ENCODE measurements at places on chromosomes 4 and X.

DNA sequence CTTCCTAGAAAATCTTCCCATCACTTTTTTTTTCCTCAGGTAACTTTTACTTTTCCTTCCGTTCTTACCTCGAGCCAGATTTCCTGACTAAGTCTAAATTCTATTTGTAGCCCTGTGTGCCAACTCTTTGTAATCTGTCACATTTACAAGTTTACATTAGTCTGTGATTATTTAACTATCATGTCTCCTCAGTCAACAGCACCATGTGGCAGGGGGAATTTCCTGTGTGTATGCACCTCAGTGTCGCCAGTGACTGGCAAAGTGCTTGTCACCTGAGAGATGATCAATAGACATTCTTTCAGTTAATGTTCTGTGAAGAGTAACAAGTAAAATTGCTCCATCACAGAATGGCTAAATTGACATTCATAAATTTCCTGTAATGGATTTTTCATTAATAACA lies 468.5 kb downstream of the PDGFC start:
- no peak for DNase-seq

DNA sequence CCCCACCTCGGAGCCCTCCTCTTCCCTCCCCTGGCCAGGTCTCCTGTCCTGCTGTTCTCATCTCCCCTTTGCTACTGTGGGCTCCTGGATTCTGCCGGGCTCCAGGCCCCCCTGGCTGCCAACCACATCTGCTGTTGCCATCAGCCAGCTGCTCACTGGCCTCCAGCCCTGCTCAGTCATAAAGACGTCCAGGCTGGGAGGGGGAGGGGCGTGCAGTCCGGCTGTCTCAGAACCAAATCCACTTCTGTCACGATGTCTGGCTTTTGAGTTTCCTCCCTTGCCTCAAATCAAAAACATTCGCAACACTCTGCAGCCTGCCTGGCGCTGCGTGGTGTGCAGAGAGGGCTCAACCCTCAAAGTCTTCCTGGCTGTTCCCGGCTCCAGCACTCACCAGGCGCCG lies 7.1 kb downstream of the RASL11B start:
- DNase-seq = no peak

- DNase-seq = no peak
These were observed 78.0 kb upstream of the STS start for GRCh38 chrX:7069556-7069955.

GRCh38 chr4:52617336-52618020 lies 41.6 kb downstream of the USP46 start:
- DNase-seq = no peak

DNA sequence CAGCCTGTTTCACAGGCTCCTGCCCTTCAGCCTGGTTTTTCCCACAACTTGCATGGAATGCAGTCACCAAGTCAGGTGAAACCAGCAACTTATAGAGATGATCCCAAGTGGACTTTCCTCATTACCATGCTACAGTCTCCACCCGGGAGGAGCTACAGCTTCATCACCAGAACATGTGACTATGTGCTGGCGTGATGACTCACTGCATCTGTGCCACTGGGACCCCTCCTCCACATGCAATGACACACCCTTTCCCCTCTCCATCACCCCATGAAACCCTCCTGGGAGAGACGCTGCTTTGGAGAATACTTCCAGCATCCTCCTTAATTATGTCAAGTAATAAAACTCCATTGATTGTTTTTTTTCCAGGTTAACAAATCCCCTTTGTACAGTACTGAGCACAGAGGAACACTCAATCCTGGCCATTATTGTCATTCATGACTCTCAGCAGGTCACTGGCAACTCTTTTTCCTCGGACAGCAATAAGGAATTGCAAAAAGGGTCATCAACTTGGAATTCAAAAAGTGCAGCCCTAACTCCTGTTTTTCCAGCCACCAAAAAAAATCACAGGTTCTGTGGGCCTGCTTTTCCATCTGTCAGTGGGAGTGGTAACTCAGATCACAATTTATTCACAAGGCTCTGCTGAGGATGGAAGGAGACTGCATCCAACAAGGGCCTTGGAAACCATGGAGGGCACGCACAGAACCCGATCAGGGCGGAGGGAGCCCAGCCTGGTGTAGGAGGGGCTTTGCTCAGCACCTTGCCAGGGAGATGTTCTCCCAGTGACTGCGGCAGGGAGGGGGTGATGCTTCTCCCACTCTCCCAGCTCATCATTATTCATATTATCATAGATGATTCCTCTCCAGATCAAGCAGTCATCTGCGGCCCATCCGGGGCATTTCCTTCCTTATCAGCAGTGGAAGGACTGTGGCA lies 17.4 kb downstream of the QDPR start:
- DNase-seq = peak; percentile 8

DNA sequence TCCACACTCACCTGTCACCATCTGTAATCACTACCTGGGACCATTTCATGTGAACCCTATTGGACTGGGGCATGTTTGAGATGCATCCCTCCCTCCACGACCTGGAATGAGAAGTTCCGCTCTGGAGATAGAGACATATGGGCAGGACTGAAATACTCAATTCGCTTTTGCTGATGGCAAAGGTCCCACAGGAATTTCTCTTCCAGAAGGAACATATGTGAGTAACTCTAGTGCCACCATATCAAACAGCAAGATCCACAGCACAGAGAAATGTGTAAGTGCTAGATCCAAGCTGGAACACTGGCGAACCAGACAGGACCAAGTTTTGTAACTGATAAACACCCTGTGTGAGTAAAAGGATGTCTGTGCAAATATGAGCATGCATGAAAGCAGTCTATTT lies 43.9 kb downstream of the SEL1L3 start:
- no peak for DNase-seq

- DNase-seq = no peak
These were observed 140.0 kb downstream of the NPFFR2 start for GRCh38 chr4:72171761-72172160.

- DNase-seq = no peak
These were observed 663.4 kb downstream of the RAPGEF2 start for GRCh38 chr4:159766241-159766640.

- no peak for DNase-seq
These were observed 53.7 kb downstream of the TRIM2 start for GRCh38 chr4:153257991-153258390.

DNA sequence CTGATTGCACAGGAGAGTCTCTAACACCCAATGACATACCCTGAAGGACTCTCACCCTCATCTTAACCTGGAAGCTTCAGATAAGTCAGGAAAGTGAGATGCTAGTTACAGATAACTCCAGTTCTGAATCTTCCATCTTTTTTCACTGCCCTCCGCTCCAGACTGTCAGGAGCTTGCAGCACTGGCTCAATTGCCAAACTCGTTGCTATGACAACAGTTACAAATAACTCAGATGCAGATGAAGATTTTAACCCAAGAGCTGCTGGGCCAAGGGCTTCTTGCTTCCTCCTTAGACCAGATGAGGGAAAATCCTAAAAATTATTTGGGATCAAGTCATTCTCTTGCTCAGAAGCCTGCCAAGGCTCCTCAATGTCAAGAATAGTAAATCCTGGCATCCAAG lies 109.1 kb upstream of the HUWE1 start:
- no peak for DNase-seq

DNA sequence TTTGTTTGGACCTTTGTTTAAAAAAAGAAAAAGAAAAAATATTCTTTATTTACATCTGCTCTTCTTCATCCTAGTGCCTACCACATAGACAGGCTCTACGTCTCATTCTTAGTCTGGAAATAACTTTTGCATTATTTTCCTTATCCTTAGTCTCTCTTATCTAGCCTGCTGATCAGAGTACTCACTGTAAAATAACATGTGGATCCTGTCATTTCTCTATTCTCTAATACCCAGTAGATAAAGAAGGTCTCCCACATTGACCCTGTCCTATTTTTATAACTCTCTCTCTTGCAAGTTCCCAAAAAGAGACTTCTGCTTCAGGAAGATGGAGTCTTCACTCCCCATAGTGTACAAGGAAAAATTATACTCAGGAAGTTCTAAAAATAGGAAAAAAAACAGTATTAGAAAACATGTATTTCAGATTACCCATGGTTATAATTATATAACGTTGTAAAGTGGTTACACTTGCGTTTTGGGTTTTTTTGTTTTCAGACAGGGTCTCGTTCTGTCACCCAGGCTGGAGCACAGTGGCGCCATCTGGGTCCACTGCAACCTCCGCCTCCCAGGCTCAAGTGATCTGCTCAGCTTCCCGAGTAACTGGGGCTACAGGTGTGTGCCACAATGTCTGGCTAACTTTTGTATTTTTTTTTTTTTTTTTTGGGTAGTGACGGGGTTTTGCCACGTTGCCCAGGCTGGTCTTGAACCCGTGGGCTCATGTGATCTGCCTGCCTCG lies 23.8 kb downstream of the ZFX start:
- no peak for DNase-seq

DNA sequence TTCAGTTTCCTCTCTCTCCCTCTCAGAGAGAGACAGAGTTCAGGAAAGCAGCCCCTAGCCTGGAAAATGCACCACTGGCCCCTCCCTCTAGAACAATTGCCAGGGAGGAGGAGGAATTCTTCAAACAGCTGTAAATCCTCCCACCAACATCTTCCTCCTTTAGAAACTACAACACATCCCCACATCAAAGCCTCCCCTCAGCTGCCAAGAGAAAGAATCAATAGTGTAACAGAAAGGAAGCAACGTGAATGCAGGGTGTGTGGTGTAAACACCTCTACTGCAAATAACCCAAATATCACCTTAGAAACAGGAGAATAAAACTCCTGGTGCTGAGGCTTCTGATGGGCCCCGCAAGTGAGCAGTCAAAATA lies 249.9 kb upstream of the GATB start:
- DNase-seq = no peak

GRCh38 chr4:94544811-94545210 lies 93.1 kb downstream of the PDLIM5 start:
- DNase-seq = no peak

- DNase-seq = no peak
These were observed 217.6 kb downstream of the ZNF674 start for GRCh38 chrX:46327566-46328115.

DNA sequence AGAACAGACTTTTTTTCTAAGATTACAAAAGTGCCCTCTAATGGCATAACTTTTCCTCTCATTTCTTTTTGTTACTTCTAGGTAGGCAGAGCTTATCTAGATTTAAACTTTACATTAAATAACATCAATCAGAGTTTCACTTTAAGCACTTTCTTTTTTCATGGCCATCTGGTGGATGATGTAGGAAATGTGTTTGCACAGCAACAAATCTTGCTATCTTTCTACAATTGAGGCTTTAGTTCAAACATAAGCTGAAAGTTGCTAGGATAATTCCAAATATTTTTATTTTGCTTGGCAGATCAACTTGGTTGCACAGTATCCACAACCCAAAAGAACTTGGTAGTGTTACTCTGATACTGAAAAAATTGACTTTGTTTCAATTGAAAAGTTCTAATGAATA lies 22.0 kb downstream of the NDNF start:
- no peak for DNase-seq

DNA sequence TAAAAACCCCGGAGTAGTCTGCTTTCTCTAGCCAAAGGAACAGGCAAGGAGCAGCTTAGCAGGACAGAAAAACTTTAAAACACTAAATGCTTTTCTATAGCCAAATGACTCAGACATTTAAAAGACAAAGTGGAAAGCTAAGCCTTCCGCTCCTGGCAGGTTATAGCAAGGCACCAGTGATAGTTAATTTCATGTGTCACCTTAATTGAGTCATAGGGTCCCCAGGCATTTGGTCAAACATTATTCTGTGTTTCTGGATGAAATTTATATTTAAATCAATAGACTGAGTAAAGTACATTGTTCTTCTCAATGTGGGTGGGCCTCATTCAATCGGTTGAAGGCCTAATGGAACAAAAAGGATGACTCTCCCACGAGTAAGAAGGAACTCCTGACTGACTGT lies 885.7 kb upstream of the ADGRL3 start:
- no peak for DNase-seq

GRCh38 chr4:152054731-152055130 lies 293.9 kb upstream of the GATB start:
- no peak for DNase-seq

- no peak for DNase-seq
These were observed 100.8 kb upstream of the MAML3 start for GRCh38 chr4:140254651-140255299.

GRCh38 chr4:24510091-24510490 lies 74.3 kb downstream of the DHX15 start:
- DNase-seq = no peak

DNA sequence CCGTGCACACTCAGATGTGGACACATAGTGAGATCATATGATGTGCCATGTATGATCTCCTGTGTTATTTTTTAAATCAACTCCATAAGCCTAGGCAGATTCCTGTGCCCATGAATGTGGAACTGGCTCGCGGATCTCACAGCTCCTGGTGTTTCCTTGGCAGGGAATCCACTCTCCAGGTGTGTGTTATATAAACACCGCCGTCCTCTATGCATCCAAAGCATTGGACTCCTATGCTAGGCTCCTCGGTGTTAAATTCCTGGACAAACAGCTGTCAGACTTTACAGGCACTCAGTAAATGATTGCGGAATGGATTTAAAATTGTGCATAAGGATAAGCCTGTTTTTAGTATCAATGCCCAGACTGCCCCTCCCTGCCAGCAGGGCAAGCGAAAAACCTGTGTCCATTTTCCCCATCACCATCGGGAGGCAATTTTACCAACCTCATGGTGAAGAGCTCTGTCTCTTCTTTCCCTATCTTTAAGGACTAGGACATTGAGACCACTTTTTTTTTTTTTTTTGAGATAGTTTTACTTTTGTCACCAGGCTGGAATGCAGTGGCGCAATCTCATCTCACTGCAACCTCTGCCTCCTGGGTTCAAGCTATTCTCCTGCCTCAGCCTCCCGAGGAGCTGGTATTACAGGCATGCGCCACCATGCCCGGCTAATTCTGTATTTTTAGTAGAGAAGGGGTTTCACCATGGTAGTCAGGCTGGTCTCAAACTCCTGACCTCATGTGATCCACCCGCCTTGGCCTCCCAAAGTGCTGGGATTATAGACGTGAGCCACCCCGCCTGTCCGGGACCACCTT lies 23.6 kb upstream of the GPR78 start:
- DNase-seq = no peak

- peak; percentile 34 for DNase-seq
These were observed 178.0 kb downstream of the PPP3CA start for GRCh38 chr4:101169044-101170014.

GRCh38 chr4:76067652-76068286 lies 6.7 kb upstream of the ART3 start:
- DNase-seq = peak; percentile 64

- DNase-seq = no peak
These were observed 796.7 kb downstream of the RAPGEF2 start for GRCh38 chr4:159899596-159899995.

GRCh38 chr4:54586320-54586955 lies 71.3 kb upstream of the KIT start:
- no peak for DNase-seq

All from activated CD4-positive, alpha-beta T cell treated with anti-CD3 and anti-CD28 coated beads, Interleukin-2, amount 50 U/mL, for 4 hours (primary cell).